ENCODE measurements at places on chromosomes 2 and 18. TPM values are rescaled to one million over a fixed set of nuclear protein-coding genes. Genes with fewer than 3 reads are reported as not detected.

Gene MARCHF4
- polyA plus RNA-seq = 11.3 TPM

Gene WDSUB1
- polyA plus RNA-seq = 3.1 TPM

Gene MDH1B
- polyA plus RNA-seq = 0.33 TPM

Gene SPP2
- not detected for polyA plus RNA-seq

GRCh38 chr2:26466662-26467310, 11.1 kb downstream of the OTOF start:
- no peak overlapping the region for H3K4me3 ChIP-seq
- no peaks in the 10 kb centered on the region for H3K27me3 ChIP-seq
- H3K27ac ChIP-seq = no peak overlapping the region
- H3K36me3 ChIP-seq = no peaks in the 10 kb centered on the region
- no peaks in the 10 kb centered on the region for H3K4me1 ChIP-seq
- no peak for DNase-seq

DNA sequence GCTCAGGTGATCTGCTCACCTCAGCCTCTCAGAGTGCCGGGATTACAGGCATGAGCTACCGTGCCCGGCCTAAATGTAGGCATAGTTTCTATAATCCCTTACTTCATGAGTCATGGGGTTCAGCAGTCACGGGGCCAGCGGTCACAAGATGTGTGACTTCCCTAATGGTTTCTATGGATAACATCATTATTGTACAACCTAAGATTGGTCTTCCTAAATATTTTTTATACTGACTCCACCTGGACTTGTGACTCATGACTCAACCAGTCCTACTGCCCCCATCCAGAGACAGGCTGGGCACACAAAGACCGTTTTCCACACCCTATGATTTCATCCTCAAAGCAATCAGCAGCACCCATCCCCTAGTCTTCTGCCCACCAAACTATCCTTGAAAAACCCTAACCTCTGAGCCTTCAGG, 15.9 kb downstream of the FAM210A start:
- H3K27ac ChIP-seq = no peak overlapping the region
- H3K4me3 ChIP-seq = no peak overlapping the region
- no peak for DNase-seq
- no peaks in the 10 kb centered on the region for H3K4me1 ChIP-seq
- H3K36me3 ChIP-seq = no peaks in the 10 kb centered on the region

- H3K27ac ChIP-seq = no peak overlapping the region
- no peak overlapping the region for H3K4me3 ChIP-seq
- no peaks in the 10 kb centered on the region for H3K27me3 ChIP-seq
- DNase-seq = peak; percentile 66
- H3K4me1 ChIP-seq = no peaks in the 10 kb centered on the region
Measured at GRCh38 chr2:43542285-43542933, 53.4 kb downstream of the THADA start.

DNA sequence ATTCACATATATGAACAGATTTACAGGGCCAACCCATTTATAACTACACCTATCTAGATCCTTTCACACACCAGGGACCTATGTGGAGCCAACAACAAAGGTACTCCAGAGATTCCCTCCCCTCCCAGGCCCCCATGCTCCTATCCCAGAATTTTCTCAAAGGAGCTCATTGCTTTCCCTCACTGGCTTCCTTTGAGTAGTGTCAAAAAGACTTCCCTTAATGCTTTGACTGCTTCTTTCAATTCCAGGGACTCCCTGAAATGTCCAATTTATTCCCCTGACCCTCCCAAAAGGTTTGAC, 46.6 kb downstream of the IKZF2 start:
- H3K36me3 ChIP-seq = no peaks in the 10 kb centered on the region
- H3K27ac ChIP-seq = no peak overlapping the region
- no peaks in the 10 kb centered on the region for H3K4me1 ChIP-seq

- no peaks in the 10 kb centered on the region for H3K36me3 ChIP-seq
- DNase-seq = no peak
- no peak overlapping the region for H3K27ac ChIP-seq
- H3K4me1 ChIP-seq = no peaks in the 10 kb centered on the region
- H3K27me3 ChIP-seq = no peaks in the 10 kb centered on the region
Measured at GRCh38 chr2:29065068-29065811, 9.1 kb downstream of the PCARE start.

DNA sequence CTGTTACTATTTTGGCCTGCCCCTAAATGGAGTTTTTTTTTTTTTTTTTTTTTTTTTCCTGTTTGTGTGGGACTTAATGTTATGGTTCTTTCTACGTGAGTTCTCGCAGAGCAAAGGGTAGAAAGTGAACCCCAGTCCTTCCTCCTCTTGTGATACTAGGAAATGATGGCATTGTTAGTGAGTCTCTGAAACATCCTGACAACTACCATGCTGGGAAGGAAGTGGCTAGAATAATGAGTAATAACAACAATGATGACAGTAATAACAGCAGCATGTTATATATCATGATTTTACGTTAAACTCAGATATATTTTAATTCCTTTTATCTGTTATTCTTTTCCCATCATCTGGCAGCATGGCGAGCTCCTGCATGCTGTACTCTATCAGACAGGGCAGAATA, 216.2 kb upstream of the LINC00305 start:
- peak; percentile 56 for DNase-seq
- peak overlapping the region; percentile 34 for H3K27ac ChIP-seq
- no peaks in the 10 kb centered on the region for H3K27me3 ChIP-seq
- no peaks in the 10 kb centered on the region for H3K36me3 ChIP-seq

DNA sequence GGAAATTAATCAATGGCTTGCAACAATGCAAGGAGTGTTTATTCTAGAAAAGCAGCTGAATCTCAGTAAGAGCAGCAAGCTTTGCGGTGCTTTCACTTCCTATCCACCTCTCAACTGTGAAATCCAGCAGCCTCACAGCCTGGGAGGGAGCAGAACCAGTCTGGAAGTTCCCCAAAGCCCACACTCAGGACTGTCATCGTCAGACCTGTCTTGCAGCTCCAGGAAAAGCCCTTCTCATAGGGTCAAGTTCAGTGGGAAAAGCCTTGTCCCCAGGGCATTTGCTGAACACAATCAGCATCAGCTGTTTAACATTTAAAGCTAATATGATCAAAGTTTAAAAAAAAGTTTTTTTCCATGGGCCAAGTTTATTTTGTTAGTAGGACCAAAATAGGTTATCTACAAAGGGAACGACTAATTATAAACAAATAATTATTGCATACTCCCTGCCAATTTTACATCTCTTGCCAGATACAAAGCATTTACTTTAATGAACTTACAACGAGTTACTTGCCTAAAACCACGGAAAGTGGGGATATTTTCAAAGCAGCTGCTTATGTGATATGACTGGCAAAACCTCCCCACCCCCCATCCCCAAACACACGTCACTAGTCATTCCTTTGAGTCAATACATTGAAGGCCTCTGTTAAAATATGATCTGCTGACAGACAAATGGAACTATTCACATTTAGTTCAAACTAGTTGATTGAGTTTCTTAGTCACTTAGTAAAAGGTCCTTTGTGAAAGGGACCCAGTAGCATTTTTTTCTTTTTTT, 36.8 kb downstream of the PARD6G start:
- DNase-seq = no peak
- H3K4me3 ChIP-seq = no peak overlapping the region
- H3K27ac ChIP-seq = no peak overlapping the region
- no peaks in the 10 kb centered on the region for H3K36me3 ChIP-seq
- H3K4me1 ChIP-seq = no peaks in the 10 kb centered on the region
- peaks cover 2% of the 10 kb centered on the region for H3K27me3 ChIP-seq

DNA sequence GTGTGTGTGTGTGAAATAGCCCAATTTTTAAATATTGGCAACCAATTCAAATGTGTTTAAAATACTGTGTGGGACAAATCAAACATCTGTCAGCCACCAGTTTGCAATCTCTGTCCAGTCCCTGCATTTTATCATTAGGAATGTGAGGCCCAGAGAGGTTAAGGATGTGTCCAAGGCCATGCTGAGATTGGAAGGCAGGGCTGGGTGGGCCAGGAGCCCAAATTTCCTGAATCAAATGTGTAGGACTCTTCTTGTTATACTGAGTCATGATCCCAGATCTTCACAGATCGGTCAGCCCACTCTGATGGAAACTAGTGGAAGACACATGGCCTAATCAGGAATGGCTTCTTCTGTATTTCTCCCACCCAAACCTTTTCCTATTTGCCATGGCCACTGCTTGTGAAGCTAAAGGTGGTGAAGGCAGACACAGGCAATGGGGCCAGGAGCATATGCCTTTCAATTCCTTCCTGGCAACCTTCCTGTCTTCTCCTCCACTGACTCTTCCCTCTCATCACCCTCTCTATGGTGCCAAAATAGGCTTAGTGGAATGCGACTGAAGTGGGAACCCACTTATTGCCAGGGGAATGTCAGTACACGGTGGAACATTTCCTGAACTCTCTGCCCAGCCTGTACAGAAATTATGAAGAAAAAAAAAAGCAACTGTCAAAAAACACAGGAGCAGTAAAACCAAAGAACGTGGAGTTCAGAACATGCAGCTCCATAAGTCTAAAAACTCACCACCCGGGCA, 35.5 kb downstream of the ZEB2 start:
- H3K27ac ChIP-seq = no peak overlapping the region
- no peak overlapping the region for H3K4me3 ChIP-seq
- no peaks in the 10 kb centered on the region for H3K4me1 ChIP-seq
- no peaks in the 10 kb centered on the region for H3K36me3 ChIP-seq
- H3K27me3 ChIP-seq = no peaks in the 10 kb centered on the region

DNA sequence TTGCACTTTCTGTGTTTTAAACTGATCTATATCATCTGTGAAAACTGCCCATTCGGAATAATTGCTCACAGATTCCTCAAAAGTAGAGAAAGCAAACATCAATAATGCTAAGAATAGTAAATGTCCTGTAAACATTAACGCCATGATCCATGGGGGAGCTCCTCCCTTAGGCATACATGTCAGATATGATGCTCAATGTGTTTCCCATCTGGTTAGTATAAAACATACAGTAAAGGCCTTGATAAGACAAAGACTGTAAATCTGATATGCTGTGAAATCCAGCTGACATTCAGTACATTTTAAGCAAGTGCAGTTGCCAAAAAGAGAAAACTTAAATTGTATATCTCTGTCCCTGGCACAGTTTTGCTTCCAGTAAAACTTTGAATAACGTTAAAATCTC, 2.1 kb downstream of the DSEL start:
- H3K27me3 ChIP-seq = no peaks in the 10 kb centered on the region
- no peak overlapping the region for H3K27ac ChIP-seq
- DNase-seq = no peak
- peaks cover 8% of the 10 kb centered on the region for H3K4me1 ChIP-seq

DNA sequence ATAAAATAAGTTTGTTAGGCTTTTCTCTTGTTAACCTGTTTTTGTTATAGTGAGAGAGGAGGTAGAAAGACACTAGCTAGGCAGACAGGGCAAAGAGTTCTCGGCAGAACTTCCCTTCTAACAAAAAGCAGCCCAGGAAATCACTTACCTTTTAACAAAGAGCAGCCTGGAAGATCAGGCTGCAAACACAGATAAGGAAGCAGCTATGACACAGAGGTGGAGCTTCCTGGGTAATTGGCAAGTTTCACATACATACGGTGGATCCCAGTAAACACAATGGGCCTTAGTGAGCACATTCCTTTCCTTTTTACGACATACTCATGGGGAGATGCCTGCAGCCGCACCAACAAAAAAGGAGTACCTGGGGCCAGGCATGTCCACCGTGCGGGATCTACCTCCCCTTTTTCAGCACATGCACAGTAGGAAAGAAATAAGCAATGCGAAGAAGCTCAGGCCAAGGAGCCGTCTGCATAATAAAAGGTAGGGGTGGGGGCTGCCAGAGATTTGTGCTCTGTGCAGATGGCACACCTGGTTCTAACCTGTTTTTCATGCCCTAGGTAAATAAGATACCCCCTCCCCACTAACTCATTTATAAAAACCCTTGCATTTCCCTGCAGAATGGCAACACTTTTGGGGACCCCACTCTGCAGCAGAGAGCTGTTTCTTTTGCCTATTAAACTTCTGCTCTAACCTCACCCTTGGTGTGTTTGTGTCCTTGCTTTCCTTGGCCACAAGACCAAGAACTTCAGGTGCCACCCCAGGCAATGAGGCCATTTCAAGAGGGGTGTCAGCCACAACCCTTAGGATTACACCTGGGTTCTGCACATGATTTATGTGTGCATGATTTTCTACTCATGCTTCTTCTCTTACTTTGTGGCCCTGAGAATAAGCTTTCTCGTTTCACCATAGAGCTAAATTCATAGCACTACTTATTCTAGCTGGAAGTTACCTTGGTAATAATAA, 26.5 kb downstream of the MDH1 start:
- peak; percentile 2 for DNase-seq
- H3K4me1 ChIP-seq = no peaks in the 10 kb centered on the region
- H3K27me3 ChIP-seq = peaks cover 6% of the 10 kb centered on the region
- H3K36me3 ChIP-seq = no peaks in the 10 kb centered on the region
- no peak overlapping the region for H3K27ac ChIP-seq

DNA sequence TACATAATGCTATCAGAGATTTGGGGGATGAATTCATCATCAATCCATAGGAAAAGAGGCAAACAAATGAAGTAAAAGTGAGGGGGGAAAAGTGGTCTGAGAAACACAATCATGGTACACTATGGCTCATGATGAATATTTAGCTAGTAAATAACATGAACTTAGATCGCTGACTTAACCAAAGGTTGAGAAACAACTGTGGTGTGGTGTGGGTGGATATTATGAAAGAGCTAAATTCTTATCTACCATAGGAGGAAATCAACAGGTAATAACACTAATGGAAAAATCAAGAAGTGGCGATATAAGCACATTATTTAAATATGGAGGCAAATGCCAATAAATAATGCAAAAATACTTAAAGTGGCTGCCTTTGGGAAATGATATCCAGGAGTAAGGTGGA, 12.2 kb upstream of the TPRKB start:
- H3K4me1 ChIP-seq = peaks cover 17% of the 10 kb centered on the region
- H3K27me3 ChIP-seq = no peaks in the 10 kb centered on the region
- no peak overlapping the region for H3K4me3 ChIP-seq
- DNase-seq = no peak
- H3K36me3 ChIP-seq = peaks cover 5% of the 10 kb centered on the region

- H3K36me3 ChIP-seq = no peaks in the 10 kb centered on the region
- H3K4me1 ChIP-seq = no peaks in the 10 kb centered on the region
- H3K27me3 ChIP-seq = no peaks in the 10 kb centered on the region
- no peak overlapping the region for H3K4me3 ChIP-seq
- no peak overlapping the region for H3K27ac ChIP-seq
Measured at GRCh38 chr18:54702686-54703085, 111.6 kb downstream of the DYNAP start.

DNA sequence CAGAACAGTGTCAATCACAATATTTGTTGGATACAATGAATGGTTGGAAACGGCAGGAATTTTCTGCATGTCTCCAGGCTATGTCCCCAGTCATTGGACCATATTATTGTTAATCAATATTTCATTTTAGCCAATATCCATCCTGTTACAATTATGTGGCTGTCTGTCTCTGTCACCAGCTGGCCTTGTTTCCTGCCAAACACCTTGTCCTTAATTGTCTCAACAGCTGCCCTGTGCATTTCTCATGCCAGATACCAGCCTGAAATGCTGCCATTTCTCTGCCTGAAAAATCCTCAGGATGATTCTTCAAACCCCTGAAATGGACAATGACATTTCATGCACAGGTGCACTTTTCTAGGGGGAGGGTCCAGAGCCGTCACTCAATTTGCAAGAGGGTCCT, 170.6 kb downstream of the ALPK2 start:
- H3K27ac ChIP-seq = no peak overlapping the region
- no peaks in the 10 kb centered on the region for H3K4me1 ChIP-seq
- no peaks in the 10 kb centered on the region for H3K36me3 ChIP-seq
- DNase-seq = no peak
- H3K27me3 ChIP-seq = peaks cover 2% of the 10 kb centered on the region
- H3K4me3 ChIP-seq = no peak overlapping the region

All from endothelial cell of umbilical vein (primary cell).